ENCODE measurements at places on chromosomes 1 and 21.

DNA sequence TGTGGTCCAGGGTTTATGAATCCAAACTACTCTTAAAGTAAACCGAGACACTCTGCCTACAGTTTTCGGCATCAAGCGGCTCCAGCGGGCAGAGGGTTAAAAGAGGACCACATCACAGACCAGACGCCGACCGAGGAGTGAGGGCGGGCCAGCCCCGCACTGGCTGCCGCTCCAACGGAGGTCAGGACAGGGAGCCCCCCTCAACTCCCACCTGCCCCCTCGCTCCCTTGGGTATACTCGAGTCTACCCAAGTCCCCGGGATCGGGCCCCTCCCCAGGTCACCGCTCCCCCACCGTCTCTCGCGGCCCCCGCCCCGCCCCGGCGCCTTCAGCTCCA is 312 bp downstream of the ARNT start:
- DNase-seq: no peak

GRCh38 chr1:29602203-29602602 is 365.9 kb downstream of the PTPRU start:
- DNase-seq: no peak

DNA sequence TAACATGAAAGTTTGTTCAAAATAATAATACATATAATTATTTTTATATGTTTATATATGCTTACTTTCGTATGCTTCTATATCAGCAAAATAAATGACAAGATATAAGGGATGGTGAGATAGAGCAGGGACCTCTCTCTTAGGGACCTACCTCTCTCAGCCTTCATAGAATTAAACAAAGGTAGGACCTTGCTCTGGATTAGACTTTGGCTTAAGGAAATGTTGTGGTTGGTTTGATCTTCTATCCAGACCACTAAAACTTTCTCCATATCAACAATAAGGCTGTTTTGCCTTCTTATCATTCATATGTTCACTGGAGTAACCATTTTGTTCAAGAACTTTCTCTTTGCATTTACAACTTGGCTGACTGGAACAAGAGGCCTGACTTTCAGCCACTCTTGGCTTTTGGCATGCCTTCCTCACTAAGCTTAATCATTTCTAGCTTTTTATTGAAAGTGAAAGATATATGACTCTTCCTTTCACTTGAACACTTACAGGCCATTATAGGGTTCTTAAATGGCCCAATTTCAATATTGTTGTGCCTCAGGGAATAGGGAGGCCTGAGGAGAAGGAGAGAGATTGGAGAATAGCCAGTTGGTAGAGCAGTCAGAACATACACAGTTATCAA is 14.4 kb downstream of the FRRS1 start:
- DNase-seq: no peak

GRCh38 chr1:95951371-95952102 is 717.5 kb downstream of the RWDD3 start:
- no peak for DNase-seq

DNA sequence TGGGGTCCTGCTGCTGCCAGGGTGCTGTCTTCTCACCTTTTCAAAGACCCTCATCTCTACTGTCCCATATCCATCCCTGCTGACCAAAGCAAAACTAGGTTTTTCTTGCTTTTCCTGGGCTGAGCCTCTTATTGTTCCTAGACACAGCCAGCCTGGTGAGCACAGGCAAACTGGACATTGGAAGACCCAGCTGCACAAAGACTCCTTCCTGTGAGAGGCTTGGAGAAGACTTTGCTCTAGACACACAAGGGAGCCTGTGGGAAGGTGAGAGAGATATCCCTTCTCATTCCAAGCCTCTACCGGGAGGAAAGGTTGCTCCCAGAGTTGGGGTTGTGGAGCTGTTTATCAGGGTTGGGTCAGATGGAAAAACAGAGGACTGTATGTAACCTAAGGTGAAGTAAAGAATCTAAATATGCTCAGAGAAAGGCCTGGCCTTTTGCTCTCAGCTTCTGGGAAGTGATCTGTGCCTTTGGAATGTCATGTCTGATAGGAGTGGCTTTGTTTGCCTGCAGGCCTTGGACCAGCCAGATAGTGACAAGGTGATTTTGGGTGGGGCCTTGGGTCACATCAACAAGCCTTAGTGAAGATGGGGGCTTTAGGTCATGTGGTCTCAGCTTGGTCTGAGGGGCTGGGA is 87.6 kb upstream of the RUNX1 start:
- no peak for DNase-seq

DNA sequence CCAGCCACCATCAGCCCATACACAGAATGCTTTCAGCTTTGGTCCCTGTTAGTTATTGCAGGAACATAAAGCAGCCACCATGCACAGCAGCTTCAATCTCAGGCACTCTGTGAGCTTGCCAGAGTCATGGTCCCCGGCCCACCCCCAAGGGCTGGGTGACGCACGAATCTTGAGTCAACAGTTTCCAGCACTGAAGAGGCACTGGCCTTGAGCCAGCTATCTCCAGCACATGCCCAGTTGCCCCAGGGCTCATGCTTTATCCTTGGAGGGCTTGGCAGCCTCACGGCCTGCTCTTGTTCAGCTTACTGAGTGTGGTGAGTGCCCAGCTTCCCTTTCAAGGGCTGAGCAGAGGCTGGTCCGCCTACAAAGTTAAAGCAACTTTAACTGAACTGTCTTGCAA is 200.7 kb upstream of the RAB4A start:
- no peak for DNase-seq

DNA sequence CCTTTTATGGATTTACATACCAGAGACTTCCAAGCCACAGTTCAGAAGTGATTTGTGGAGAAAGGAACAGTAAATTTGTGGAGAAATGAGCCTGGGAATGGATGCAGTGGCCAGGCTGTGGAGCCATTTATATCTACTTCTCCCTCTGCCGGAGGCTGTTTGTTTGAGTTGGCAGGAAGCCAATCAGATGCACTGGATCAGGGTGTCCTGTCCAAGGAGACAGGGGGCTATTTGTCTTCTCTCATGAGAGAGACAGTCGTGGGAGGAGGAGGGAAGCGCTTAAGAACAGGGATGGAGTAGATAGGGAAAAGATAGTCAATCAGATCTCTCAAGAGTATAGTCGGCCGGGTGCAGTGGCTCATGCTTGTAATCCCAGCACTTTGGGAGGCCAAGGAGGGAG is 2.8 kb upstream of the HAPLN2 start:
- no peak for DNase-seq

- no peak for DNase-seq
These were observed 601 bp downstream of the FAM131C start for GRCh38 chr1:16072616-16073484.

- no peak for DNase-seq
These were observed 65.2 kb downstream of the CNST start for GRCh38 chr1:246631426-246631825.

DNA sequence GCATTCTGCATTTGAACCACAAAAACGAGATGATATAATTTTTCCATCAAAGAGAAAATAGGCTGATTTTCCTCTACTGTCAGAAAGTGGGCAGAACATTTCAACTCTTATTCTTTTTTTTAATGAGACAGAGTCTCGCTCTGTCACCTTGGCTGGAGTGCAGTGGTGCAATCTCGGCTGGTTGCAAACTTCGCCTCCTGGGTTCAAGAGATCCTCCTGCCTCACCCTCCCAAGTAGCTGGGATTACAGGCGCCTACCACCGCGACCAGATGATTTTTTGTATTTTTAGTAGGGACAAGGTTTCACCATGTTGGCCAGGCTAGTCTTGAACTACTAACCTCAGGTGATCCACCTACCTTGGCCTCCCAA is 11.6 kb downstream of the DSTYK start:
- DNase-seq: no peak

Measured in CD4-positive, alpha-beta T cell treated with Interleukin-1 beta for 1 hour (primary cell).